Skeletal muscle cell (primary cell): ENCODE measurements at places on chromosomes 5 and 9.
A peak's percentile ranks its signal among the peaks of the same experiment; 100 is the strongest.

DNA sequence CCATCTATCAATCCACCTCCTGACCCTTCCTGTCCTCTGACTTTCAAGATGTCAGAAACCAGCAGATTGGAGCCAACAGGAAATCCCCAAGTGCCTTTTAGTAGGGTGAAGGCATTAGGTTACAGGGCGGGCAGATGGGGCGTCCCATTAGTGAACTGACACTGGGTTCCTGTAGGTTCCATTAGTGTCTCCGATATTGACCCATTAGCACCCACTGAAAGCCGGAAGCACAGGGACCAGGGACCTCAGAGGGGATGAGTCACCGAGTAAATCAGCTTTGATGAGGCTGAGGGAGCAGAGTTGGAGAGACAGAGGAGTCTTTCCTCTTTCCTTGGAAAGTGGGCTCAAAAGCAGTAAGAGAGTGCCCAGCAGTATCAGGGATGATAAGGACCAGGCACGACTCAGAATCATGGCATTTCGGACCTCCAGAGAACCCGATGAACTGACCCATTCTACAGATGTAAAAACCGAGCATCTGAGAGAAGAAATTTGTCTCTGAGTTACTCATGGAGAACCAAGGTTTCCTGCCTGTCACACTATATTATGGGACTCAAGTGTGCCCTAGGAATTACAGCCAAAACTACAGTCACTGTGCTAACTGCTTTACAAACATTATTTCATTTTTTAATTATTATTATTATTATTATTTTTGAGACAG is 47.2 kb upstream of the FABP6 start:
- DNase-seq, result no peak

GRCh38 chr5:6360323-6361072 is 17.8 kb downstream of the MED10 start:
- DNase-seq, result no peak

DNA sequence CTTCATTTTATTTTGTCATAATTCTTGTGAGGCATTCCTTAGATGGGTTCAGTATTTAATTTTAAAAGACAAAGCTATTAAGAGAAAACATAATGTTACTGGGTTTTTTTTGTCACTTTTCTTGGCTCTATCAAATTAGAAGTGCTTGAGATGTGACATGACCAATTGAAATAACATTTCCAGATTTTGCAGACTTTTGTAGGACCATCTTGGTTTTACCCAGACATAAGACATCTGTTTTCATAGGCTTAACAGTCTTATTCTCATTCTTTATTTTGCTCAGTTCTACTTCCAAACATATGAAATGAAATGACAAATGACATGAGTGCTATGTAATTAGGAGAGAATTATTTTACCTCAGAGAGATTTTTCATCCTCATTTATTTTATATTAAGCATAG is 19.6 kb downstream of the GPR21 start:
- DNase-seq, result no peak

DNA sequence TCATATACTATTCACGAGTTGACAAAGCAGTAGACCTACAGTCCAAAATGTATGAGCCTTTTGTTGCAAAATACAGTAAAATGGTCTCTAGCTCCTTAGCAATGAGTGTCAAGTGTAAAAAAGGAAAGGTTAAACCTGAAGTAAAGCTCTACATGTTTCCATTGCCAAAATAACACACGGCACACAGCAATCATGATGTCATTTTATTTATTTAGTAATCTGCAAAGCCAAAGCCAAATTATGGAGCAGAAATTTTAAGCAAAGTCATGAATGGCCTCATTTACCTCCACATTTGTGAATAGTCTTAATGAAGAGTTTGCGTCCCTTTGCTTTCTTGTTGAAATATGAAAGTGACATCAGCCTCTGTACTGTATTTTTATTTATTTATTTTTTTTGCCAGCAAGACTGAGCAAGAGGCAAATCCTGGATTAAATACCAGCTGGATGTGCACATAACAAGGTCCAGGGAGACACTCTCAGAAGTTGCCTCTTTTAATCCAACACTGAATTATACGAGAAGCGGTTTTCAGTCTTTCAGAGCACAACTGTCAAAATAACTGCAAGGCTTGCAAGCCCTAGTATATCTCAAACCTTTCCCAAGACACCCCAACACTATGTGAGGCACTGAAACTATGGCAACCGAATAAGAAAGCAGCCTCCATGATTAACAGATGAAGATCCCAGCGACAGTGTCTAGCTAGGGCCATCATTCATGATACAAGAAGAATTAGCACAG is 9.7 kb downstream of the SEMA6A start:
- DNase-seq, result no peak

GRCh38 chr9:118992813-118993794 is 376.1 kb downstream of the BRINP1 start:
- no peak for DNase-seq

DNA sequence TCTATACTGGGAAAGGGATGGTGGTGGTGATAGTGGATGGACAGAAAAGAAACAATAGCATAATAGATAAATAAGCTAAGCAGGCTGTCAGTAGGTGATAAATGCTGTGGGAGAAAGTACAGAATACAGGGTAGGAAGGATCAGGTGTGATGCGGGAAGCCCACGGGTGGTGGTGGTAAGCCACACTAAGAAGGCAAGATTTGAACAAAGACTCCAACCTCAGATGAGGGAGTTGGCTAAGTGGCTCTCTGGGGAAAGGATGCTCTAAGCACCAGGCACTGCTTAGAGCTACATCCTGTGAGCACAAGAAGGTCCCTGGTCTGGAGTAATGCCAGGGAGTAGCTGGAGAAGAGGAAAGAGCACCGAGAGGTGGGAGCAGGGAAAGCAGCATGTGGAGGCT is 151.6 kb upstream of the KLF9 start:
- no peak for DNase-seq

DNA sequence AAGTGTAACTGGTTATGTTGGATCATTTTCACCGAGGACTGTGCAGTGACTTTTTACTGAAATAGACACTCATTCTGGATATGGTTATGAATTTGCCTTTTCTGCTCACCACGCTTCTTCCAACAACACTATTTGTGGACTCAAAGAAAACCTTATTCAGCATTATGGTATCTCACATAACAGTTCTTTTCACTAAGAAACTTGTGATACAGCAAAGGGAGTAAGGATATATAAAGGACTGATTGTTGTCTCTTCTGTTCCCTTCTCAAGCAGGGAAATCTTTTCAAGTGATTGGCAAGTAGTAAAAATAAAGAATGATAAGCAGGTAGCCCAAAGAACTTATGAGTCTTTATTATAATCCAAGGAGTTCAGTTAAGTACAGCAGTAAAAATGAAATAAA is 131.5 kb upstream of the SV2C start:
- no peak for DNase-seq

- peak; percentile 11 for DNase-seq
Observed at GRCh38 chr5:10199692-10200091, 50.0 kb downstream of the ATPSCKMT start.

- DNase-seq, result no peak
Observed at GRCh38 chr5:79901631-79902030, 89.4 kb downstream of the MTX3 start.

DNA sequence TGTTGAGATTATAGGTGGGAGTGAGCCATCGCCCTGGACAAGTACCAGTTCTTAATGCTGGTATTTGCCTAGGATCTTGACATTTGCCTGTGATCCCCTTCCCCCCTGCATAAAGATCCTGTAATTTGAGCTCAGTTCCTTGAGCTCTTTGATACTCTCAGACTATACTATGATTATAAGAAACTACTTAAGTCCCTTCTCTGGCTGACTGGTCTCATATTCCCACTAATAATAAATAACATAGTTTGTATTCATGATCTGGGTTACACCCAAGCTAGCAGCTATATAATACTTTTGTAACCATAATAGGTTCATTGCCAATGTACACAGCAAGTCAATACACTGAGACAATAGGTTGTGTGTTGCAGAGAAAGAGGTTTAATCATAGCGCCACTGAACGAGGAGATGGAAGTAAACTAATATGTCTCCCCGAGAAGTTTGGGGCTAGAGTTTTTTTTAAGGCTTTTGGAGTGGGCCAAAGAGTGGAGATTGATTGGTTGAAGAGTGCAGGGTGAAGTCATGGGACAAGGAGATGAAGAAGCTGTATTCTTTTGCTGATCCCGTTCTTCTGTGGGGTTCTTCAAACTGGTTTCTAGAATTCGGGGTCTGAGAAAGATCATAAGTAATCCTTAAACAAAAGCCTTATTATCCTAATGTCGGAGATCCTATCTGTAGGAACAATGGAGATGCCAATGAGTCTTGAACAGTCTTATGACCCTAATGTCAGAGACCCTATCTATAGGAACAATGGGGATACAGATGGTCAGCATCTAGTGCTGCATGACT is 20.7 kb upstream of the SHOC1 start:
- no peak for DNase-seq

GRCh38 chr9:8011974-8012373 is 212.4 kb upstream of the DMAC1 start:
- DNase-seq, result no peak

GRCh38 chr5:71886406-71886805 is 167.3 kb downstream of the CARTPT start:
- no peak for DNase-seq

- no peak for DNase-seq
Observed at GRCh38 chr9:122614362-122614761, at the start of gene OR1Q1. Gene OR1Q1, plus strand, starts transcription at chr9:122614738. Its CDS starts 0 bp downstream, at chr9:122614738.

DNA sequence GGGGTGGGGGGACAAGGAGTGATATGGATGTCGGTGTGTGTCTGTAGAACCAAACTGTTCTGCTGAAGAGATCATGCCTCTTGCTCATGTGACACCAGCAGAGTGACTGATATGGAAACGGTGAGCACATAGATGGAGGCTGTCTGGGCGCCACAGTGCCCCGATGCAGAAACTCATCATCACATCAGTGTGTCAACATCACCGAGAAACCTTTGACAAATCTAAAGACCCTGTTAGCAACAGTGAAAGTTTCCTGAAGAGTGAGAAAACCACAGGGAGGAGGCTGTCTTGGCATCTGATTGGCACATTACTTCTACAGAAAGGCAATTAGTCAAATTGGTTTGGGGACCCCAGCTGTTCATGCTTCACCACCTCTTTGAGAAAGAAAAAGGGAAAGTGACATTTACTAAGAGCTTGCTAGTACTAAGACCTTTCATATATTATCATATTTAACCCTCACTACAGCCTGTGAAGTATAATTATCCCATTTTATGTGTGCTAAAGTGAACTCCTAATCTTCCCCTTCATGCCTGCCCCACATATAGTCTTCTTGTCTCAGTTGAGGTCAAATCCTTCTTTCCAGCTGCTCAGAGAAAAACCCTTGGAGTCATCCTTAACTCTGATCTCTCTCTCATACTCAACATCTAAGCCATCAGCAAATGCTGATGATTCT is 25.6 kb downstream of the CSF2 start:
- no peak for DNase-seq

GRCh38 chr9:70639853-70640814 is 225.7 kb upstream of the KLF9 start:
- DNase-seq, result peak; percentile 7

GRCh38 chr9:107407675-107408074 is 81.9 kb downstream of the KLF4 start:
- no peak for DNase-seq

DNA sequence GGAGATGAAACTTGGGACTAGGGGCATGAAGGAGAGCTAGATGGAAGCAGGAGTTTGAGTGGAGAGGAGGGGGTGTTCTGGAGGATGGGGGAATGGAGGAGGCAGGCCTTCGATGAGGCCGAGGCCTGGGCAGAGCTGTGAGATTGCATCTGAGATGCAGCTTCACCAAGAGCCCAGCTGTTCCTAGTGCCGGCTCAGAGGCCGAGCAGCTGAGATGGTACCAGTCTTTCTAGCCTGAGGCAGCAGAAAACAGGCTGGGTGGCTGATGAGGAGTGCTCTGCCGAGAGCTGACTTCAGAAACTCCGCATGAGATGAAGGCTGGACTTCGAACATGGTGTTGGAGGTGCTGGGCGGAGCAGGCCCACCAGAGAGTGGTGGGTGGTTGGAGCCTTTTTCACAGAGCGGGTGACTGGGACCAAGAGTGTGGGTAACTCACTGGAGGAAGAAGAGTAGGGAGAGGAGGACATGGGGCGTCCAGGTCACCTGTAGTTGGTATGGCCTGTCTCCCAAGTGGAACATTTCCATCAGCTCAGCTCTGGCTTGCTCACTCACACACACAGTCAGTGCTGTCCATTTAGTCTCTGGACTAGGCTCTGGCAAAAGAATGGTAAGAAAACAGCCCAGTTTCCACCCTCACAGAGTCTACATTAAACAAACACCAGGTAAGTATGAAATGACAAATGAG is 54.7 kb downstream of the TMOD1 start:
- no peak for DNase-seq

GRCh38 chr9:83422527-83422926 is 115.7 kb downstream of the FRMD3 start:
- peak; percentile 54 for DNase-seq

DNA sequence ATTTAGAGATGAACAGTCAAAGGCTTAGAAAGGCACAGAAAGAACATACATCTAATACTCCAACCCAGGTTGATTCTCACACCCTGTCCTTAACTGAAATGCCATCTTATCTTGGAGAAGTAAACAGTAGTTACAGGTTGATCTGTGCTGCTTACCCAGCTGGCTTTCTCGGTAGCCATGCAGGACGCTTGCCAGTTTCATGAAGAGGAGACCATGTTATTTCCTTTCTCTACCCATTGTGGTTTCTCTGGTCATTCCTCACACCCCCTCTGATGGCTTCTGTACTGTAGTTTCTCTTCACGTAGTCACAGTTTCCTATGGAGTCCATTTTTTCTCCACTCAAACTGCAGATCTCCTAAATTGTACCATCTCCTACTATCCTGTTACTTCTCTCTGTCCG is 206.0 kb downstream of the SGCD start:
- no peak for DNase-seq

- DNase-seq, result peak; percentile 82
Observed at GRCh38 chr5:9456435-9457042, 89.3 kb downstream of the SEMA5A start.

- DNase-seq, result no peak
Observed at GRCh38 chr9:21559402-21560280, 77.5 kb upstream of the IFNE start.

GRCh38 chr5:68122439-68123328 is 92.9 kb upstream of the PIK3R1 start:
- no peak for DNase-seq

DNA sequence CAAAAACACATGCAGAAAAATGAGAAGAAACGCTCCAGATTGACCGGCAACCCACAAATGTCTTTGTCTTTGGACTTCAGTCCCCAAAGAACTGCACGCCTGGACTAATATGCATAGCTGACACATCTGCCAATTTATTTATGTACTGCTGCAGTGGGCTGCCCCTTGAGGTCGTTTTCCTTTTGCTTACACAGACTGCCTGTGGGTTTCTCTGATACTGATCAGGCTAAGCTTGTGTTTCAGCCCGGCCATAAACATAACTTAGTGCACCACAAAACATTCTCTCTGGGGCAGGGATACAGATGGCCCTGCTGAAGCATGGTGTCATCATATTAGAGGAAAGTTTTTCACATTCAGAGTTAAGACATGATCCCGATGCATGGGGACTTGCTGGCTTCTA is 75.4 kb downstream of the NUDT12 start:
- peak; percentile 55 for DNase-seq

GRCh38 chr9:100718717-100719116 is 140.8 kb downstream of the CAVIN4 start:
- DNase-seq, result no peak
